RCC 7860 (cell line): ENCODE measurements at places on chromosomes 3 and 15.

DNA sequence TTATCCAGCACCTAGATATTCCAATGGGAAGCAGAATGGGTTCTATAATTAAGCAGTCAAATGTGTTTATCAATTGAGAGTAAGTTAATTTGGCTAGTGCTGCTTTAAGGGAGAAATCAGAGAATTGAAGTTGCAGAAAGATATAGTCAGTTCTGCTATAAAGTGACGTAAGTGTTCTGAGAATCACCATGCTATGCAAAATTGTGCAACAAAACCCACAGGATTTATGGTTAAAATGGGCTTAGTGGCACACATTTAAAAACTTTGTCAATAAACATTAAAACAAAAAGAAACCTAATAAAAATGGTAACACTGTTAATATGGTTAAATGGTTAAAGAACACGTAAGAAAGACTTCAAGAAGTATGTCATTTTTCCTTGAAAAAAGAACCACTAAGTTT lies 74.5 kb downstream of the TMEM108 start:
- DNase-seq: no peak

- DNase-seq: no peak
Measured at GRCh38 chr15:72141171-72142084, 23.2 kb downstream of the SENP8 start.

DNA sequence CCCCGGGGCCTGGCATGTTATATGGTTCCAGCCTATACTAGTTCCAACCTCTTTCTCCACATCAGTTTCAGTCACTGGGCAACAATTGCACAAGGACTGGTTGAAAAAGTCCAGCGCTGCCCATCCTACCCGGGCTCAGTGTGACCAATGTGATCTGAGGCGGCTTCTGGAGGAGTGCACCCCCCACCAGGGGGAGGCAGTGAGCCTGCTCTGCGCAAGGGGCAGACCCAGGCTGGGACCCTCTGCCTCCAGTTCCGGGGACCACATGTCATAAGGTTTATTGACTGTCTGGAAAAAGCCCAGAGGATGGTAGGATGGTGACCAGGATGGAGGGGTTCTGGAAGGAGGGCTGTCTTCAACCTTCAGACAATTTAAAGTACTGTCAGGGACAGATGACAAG lies 25.6 kb upstream of the NR2E3 start:
- DNase-seq: no peak

GRCh38 chr3:176948151-176948550 lies 249.1 kb downstream of the TBL1XR1 start:
- no peak for DNase-seq

DNA sequence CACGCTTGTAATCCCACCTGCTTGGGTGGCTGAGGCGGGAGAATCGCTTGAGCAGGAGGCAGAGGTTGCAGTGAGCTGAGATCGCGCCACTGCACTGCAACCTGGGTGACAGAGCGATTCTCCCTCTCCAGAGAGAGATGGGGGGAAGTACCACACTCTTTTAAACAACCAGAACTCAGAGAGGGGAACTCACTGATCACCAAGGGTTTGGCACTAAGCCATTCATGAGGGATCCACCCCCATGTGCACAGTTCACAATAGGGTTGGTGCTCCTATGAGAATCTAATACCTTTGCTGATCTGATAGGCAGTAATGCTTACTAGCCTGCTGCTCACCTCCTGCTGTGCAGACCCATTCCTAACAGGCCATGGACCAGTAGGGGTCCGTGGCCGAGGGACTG lies 51.6 kb downstream of the QTRT2 start:
- DNase-seq: no peak

DNA sequence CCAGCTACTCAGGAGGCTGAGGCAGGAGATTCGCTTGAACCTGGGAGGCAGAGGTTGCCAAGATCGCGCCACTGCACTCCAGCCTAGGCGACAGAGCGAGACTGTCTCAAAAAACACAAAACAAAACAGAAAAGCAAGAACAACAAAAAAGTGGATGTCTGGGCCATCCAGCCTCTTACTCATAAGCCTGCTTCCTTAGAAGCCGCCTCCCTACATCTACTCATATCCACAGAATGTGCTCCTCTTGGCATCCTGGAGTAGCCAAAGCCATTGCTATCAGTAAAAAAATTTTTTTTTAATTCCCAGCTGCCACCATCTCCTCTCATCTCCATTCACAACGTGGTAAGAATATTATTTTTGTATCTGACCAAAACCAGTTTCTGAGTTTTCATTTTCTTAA lies 10.8 kb downstream of the ZSCAN2 start:
- no peak for DNase-seq

- no peak for DNase-seq
Measured at GRCh38 chr15:75347222-75348033, 589 bp downstream of the NEIL1 start.

DNA sequence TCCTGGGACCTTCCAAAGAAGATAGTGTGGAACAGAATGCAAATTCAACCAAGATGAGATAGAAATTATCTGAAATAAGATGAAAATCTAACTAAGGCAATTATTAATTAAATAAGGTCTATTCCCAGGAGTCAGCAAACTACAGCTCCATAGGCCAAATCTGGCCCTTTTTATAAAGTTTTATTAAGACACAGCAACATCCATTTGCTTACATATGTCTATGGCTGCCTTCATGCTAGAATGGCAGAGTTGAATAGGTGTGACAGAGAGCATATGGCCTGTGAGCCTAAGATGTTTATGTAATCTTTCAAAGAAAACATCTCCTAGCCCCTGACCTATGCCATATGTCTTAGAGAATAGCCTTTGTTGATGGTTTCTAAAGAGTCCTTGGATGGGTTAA lies 503.0 kb downstream of the EDEM1 start:
- DNase-seq: no peak

DNA sequence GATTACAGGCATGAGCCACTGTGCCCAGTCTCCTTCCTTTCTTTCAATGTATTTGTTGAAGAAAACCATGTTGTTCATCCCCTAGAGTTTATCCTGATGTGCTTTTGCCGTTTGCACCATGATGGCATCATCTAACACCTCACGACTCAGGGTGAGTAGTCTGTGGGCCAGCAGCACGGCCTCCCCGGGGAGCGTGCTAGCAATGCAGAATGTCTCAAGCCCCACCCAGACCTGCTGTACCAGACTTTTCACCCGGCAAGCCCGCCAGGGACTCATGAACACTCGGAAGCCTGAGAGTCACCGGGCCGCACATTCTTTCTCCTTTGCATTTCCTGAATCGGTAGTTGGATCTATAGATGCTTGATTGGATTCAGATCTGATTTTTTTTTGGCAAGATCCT lies 64.6 kb downstream of the RPN1 start:
- no peak for DNase-seq

- no peak for DNase-seq
Measured at GRCh38 chr15:70225416-70225815, 127.7 kb upstream of the TLE3 start.

DNA sequence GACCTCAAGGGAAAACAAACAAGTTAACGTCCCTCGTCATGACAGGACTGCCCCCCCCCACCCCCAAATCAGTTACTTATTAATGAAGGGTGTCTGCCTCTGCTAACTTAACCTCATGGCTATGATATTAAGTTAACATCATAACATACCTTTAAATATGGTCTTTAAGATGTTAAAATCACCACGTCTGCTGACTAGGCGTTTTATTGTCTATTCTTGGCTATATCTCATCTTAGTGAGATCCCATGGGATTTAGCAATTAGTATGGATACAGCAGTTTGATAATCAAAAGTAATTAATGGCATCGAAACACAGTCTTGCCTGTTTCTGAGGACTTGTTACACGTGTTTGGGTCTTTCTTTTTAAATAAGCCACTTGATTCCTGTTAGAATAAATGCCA lies 186.9 kb downstream of the FOXB1 start:
- no peak for DNase-seq

GRCh38 chr3:167736264-167736787 lies 805 bp downstream of the SERPINI1 start:
- no peak for DNase-seq

GRCh38 chr3:143604402-143605185 lies 243.7 kb downstream of the SLC9A9 start:
- DNase-seq: no peak

DNA sequence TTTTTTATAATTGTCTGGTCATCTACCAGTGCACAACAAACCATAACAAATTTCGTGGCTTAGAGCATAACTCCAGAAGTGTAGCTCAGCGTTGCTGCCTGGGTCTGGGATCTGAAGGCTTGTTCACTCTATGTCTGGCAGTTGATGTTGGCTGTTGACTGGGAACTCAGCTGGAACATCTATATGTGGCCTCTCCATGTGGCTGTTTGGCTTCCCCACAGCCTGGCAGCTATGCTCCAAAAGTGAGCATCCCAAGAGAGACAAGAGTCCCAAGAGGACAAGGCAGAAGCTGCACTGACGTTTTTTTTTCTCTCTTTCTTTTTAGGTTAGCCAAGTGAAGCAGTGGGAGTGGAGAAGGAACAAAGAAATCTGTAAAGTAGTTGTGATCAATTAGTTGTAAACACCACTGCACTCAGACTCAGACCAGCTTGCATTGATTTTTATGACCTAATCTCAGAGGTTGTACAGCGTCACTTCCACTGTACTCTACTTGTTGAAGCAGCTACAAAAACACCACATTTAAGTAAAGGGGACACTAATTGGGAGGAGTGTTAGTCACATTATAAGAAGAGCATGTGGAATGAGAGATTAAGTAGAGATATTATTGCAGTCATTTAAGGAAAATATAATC lies 2.5 kb upstream of the GPR176 start:
- no peak for DNase-seq

DNA sequence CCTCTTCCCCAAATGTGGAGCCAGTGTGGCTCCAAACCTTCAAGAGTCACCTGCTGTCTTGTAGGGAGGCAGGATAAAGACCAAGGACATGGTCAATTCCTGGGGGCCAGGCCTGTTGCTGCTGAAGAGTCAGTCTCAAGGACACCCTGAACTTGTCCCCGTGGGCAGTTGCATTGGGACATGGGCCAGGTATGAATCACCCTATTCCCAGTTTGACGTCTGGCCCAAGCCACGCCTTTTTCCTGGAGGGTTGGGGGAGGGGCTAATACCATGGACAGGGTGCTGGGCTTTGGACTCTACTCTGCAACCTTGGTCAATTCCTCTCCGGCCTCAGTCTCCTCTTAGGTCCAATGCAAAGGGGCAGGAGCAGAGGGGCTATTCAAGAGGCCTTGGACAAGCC lies 10.4 kb downstream of the ATP2B2 start:
- DNase-seq: peak; percentile 5

GRCh38 chr15:23416349-23417276 lies 30.4 kb downstream of the GOLGA6L2 start:
- no peak for DNase-seq

- peak; percentile 61 for DNase-seq
Measured at GRCh38 chr3:55167586-55168317, 239.9 kb upstream of the LRTM1 start.

DNA sequence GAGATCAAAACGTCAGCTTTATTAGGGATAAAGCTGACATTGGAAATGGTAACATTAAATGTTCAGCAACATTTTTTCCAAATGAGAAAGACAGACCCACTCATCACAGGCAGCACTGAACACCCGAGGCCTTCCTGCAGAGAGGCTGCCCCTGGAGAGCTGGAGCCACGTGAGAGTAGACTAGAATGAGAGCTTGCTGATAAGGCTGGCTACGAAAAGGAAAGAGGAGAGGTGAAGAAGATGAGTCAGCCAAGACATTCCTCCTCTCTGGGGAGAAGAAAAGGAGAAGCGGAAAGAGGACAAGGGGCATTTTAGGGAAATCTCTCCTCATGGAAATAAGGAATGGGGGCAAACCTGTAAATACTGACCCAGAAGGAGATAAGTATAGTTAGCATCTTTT lies 7.3 kb downstream of the CYP19A1 start:
- DNase-seq: no peak

GRCh38 chr3:14082108-14082657 lies 42.5 kb downstream of the CHCHD4 start:
- no peak for DNase-seq

- DNase-seq: peak; percentile 76
Measured at GRCh38 chr15:40343512-40343911, 2.8 kb upstream of the CCDC9B start.
